ENCODE measurements at places on chromosomes 4 and X.

GRCh38 chrX:77293331-77293995, 153.7 kb upstream of the FGF16 start:
- DNase-seq: no peak

GRCh38 chr4:8872402-8873291, 1.0 kb upstream of the HMX1 start:
- DNase-seq: peak; percentile 71

GRCh38 chrX:11189097-11189496, 78.0 kb downstream of the HCCS start:
- no peak for DNase-seq

DNA sequence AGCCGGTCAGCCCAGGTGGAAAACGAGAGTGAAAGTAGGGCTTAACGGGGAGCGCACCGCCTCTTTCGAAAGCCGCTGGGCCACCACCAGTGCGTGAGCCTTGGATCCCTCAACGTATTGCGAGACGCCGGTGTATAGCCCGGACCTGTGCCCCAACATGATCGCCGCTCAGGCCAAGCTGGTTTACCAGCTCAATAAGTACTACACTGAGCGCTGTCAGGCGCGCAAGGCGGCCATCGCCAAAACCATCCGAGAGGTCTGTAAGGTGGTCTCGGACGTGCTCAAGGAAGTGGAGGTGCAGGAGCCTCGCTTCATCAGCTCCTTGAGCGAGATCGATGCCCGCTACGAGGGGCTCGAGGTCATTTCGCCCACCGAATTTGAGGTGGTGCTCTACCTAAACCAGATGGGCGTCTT, 929 bp downstream of the MAB21L2 start:
- DNase-seq: peak; percentile 81

GRCh38 chrX:113522814-113523213, 682.2 kb upstream of the AMOT start:
- DNase-seq: no peak

GRCh38 chr4:174314770-174315169, 31.1 kb downstream of the CEP44 start:
- peak; percentile 77 for DNase-seq

DNA sequence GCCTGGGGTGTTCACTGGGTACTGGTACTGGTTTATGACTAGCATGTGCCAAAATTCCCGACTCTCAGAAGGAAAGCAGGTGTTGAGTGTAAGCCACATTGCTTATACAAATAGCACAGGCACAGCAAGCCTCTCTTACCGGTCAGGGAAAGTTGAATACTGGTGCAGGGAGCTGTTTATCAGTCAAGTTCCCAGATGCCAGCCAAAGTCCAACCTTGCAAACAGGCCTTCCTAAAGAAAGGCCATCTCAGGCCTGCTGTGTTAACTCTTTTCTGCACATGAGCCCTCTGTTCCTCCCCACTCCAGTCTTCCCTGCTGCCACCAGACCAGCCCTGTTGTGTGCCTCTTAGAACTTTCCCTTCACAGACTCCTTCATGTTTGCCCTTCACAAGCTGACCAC, 34.2 kb downstream of the PKD2 start:
- DNase-seq: no peak

DNA sequence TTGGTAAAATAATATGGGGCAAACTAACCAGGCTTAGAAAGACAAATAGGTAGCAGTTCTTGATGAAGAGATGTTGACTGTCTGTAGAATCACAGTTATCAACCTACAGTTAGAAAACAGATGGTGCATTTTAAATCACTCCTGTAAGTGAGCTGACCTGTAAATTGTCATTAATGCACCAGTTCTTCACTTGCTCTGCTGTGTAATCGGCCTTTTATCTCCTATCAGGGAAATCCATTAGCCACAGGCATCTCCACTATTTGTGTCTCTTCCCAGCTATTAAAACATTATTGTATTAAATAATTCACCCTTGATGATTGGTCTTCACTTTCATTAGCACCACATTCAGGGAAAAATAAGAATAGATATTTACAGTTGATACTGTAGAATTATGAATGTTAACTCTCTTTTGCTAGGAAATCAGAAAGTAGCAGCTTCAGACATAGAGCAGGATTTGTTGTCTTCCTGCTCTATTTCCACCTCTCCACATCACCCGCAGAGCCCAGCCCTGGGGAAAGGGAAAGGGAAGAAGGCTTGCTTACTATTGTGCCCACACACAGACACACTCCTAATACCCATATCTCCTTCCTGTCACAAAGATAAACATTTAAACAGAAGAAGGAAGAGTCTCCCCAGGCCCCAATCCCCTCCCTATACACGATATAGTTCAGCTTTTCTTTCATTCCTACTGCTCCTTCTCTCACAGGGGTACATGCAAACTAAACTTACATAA, 97.1 kb downstream of the REELD1 start:
- no peak for DNase-seq

- no peak for DNase-seq
These were observed 170.4 kb upstream of the VEGFC start for GRCh38 chr4:176963121-176963520.

GRCh38 chr4:83490876-83491450, 6.1 kb upstream of the ABRAXAS1 start:
- no peak for DNase-seq

- peak; percentile 58 for DNase-seq
These were observed 1.1 kb downstream of the PLXNA3 start for GRCh38 chrX:154458954-154459778.

GRCh38 chrX:12799118-12799517, 7.9 kb downstream of the PRPS2 start:
- no peak for DNase-seq

GRCh38 chr4:151035328-151035727, 20.2 kb upstream of the LRBA start:
- no peak for DNase-seq

DNA sequence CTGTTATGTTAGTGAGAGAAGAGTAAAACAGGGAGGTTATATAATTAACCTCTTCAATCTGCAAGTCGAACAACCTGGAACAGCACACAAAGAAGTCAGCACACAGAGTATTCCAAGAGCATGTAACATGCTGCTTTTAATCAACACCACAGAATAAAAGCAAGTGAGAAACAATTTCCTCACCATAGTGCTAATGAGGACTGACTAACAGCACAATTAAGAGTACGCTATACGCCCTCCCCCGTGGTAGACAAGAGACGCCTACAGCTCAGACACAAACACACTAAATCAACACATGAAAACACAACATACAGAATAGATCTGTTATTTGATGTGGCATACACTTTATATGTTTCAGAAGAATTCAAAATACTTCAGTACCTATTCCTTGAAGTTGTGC, 103.0 kb downstream of the PPP3CA start:
- no peak for DNase-seq

DNA sequence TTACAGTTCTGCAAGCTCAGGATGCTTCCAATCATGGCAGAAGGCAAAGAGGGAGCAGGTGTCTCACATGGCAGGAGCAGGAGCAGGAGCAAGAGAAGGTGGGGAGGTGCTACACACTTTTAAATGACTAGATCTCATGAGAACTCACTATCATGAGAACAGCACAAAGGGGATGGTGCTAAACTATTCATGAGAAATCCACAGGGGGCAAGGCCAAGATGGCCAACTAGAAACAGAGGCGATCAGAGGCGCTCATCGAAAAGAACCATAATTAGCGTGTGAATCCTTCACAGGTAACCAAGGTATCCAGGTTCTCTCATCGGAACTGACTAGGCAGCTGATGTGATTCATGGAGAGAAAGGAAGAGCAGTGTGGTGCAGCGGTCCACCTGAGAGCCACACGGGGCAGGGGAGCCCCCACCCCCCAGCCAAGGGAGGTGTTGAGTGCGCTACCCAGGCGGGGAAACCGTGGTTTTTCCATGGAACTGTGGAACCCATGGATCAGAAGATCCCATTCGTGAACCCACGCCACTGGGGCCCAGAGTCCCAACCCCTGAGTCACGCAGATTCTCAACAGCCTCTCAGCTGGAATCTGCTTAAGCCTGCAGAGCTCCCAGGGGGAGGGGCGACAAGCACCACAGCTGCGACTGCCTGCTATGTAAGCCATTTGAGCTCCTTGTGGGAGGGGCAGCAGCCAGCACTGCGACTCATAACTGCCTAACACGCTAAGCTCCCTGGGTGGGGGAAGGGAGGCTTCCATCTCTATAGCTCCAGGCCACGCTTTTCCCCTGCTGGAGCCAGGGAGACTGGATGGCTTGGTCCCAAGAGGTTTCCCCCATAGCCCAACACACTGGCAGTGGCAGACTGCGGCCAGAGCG, 46.7 kb downstream of the FGF16 start:
- DNase-seq: peak; percentile 91

GRCh38 chr4:65747386-65747785, 77.1 kb upstream of the EPHA5 start:
- no peak for DNase-seq

DNA sequence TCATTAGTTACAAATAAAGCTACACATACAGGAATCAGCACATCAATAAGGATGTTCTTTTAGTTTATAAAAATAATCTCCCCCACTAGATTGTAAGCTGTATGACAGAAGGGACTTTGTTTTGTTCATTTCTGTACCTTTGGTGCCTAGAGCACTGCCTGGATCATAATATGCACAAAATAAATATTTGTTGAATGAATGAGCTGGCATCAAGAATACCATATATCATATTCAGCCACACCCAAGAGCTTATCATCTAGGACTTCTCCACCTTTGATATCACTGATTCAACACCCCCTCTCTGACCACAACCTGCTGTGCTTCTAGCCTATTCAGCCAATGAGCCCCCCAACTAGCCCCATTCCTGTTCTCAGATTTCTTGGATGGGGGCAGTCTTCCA, 10.6 kb downstream of the SYTL4 start:
- DNase-seq: no peak

GRCh38 chr4:1002131-1002630, 9.0 kb upstream of the SLC26A1 start:
- DNase-seq: peak; percentile 83

- DNase-seq: no peak
These were observed 184.9 kb downstream of the NAF1 start for GRCh38 chr4:162981823-162982222.

GRCh38 chr4:119106036-119107000, 29.3 kb upstream of the MYOZ2 start:
- DNase-seq: no peak

GRCh38 chr4:119053245-119053644, 82.4 kb upstream of the MYOZ2 start:
- no peak for DNase-seq

DNA sequence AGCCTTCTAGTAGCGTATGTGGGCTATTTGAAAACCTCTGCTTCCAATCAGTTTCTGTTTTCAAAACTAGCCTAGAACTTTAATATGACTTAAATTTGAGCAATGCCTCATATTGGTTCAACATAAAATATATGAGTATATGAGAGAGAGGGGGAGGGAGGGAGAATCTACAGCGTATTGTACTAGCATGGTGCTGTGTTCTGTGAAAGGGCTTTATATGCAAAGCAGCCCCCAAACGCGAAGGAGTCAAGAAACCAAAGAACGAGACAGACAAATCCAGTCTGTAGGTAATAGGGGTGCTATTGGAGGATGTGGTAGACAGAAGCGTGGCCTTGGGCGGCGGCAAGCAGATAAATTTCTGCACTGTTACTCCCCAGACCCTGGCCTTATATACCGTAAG, 784 bp upstream of the ANXA5 start:
- no peak for DNase-seq

DNA sequence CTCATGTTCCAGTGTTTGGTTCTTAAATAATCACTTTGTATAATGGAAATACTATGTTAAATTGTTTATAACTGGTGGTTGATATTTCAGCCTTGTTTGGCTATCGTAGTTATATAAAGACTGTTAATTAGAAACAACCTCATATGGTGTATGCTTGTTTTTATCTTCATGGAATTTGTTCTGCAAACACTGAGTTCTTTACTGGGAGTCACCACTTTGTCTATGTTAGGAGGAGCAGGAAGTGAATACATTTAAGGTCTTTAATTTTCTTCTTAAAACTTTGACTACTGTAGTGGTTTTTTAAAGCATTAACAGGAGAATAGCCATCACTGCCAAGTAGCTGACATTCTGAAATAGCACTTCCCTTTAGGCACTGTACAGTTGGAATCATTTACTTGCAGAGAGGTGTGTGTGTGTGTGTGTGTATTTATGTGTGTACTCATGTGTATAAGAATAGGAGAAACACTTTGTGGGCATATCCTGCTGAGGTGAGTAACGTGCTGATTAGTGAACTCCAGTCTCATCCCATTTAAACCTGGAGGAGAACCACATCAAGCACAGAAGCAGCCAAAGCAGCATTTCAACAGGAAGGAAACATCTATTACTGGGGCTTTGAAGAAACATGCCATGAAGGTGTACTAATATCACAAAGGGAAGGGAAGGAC, 37.8 kb downstream of the TET2 start:
- no peak for DNase-seq

- DNase-seq: no peak
These were observed 340.8 kb upstream of the KLF3 start for GRCh38 chr4:38323141-38323641.

DNA sequence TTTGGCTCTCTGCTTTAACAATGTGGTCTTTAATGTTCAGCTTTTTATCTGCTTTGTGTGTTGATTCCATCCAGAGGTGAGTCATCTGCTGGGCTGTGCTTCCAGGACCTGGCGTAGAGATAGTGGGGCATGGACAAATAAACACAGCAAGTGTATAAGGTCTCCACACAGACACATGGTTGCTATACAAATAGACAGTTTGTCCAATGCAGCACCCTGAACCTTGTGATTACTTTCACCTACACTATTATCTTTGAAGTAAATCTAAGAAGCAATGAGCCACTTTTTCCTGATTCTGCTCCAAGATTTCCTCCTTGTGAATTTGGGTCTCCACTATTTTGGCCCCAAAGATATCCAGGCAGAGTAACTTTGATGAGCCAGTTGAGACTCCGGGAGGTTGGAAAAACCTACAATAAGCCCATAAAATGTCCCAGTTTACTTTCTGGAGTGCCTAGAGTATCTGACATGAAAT, 12.1 kb downstream of the PPARGC1A start:
- DNase-seq: no peak

GRCh38 chrX:142502441-142502840, 297.4 kb upstream of the MAGEC2 start:
- DNase-seq: no peak

- DNase-seq: no peak
These were observed 132.9 kb downstream of the RAP1GDS1 start for GRCh38 chr4:98394134-98394533.

GRCh38 chrX:137031517-137032340, 2.1 kb downstream of the GPR101 start:
- peak; percentile 68 for DNase-seq

- no peak for DNase-seq
These were observed 19.8 kb upstream of the GBA3 start for GRCh38 chr4:22672944-22673343.

- DNase-seq: no peak
These were observed 43.3 kb downstream of the NHSL2 start for GRCh38 chrX:71953946-71954345.

GRCh38 chrX:134713618-134714107, 55.4 kb upstream of the PLAC1 start:
- no peak for DNase-seq

All from endodermal cell (in vitro differentiated cells).